ENCODE measurements at places on chromosomes 16 and 17.

- DNase-seq: no peak
Observed at GRCh38 chr17:59353936-59354755, 22.7 kb downstream of the YPEL2 start.

- DNase-seq: no peak
Observed at GRCh38 chr17:54967621-54968261, 713 bp downstream of the COX11 start.

DNA sequence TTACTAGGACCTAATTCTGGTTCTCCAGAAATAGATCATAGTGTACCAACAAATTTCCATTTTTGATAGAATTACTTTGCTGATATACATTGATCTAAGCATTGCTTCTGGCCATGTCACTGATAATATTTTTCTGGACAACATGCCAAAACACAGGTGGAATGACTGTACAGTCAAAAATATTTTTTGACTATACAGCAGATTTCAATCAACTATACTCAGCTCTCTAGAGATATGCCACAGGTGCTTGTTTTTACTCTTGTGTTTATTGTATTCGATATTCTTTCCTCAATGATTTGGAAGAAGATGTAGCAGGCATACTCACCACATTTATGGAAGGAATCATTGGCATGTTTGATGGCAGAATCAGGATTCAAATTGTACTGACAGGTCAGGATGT lies 21.6 kb upstream of the TOX3 start:
- no peak for DNase-seq

DNA sequence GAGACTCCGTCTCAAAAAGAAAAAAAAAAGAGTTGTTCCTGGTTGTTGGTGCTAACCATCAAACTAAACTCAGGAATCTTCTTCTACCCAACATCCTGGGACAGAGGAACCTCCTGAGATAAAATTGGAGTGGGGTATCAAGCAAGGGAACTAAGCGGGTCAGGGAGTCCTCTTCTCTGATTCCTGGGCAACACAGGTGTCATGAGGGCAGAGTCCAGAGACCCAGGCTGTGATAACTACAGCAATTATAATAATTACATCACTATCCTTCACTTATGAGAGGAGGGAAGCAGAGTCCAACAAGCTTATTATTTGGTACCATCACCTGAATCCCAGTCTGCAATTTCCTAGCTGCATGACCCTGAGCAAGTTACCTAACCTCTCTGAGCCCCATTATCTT lies 8.1 kb downstream of the C17orf50 start:
- DNase-seq: no peak

DNA sequence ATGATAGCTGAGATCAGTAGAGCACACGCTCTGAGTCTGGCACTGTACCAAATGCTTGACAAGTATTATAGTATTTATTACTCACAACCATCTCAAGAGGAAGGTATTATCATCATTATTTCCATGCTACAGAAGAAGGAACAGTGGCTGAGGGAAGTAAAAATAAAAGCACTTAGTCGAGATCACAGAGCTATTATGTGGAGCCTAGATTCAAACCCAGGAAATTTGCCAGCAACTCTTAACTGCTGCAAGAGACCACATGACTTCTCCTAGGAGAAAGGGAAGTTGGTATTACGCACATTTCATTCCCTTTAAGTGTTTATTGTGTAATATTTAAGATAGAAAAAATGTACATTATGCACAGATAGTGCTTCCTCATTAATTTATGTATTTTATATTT lies 1.0 kb upstream of the RHOT1 start:
- DNase-seq: no peak

- no peak for DNase-seq
Observed at GRCh38 chr17:3983606-3984484, 19.6 kb upstream of the ATP2A3 start.
